ENCODE measurements at places on chromosomes 3 and 15.

GRCh38 chr15:52153900-52154895 lies 37.0 kb downstream of the GNB5 start:
- no peak for DNase-seq

DNA sequence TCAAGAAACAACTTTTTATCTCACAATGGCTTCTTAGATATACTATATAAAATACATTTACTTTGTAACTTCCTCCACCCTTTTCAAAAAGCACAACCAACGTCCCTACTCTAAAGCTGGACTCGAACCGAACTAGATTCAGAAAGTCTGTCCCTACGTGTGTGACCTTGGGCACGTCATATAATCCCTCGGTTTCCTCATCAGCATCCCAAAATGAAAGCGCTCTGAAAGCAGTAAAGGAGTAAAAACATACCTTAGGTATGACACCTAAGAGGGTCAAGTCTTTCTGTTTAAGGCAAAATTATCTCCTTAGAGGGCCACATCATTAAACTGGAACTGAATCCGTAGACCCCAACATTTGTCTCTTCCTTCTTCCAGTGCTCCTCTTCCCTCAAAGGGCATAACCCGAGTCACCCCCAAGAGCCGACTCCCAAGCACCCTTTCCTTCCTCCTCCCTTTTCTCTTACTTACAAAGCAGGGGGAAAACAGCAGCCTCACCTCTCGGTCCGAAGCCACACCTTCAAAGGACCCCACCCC lies 663 bp downstream of the PDCD10 start:
- DNase-seq = no peak

- no peak for DNase-seq
These were observed 374.6 kb upstream of the ARL6 start for GRCh38 chr3:97389936-97390335.

GRCh38 chr3:25038922-25039321 lies 389.1 kb upstream of the RARB start:
- DNase-seq = no peak

- DNase-seq = no peak
These were observed 72.9 kb downstream of the MOBP start for GRCh38 chr3:39540162-39540921.
